Fibroblast of mammary gland (primary cell): ENCODE measurements at places on chromosomes 2 and 18.

- DNase-seq = peak; percentile 68
Observed at GRCh38 chr2:159807183-159808031, 9.4 kb upstream of the CD302 start.

DNA sequence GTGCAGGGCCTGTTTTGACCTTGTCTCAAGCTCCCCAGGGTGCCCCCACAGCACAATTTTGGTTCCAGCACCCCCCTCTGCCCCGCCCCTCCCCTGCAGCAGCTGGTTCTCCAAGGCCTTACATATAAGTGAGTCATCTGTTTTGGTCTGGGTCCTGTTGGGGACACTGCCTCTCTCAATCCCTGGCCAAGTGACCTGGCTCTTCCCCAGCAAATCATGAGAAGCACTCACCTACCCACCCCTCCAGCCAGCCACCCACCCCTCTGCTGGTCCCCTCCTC is 90.5 kb downstream of the INHBB start:
- peak; percentile 32 for DNase-seq

- no peak for DNase-seq
Observed at GRCh38 chr2:20939931-20940795, 103.7 kb downstream of the APOB start.

- no peak for DNase-seq
Observed at GRCh38 chr2:226352941-226353560, 446.6 kb downstream of the IRS1 start.

- DNase-seq = no peak
Observed at GRCh38 chr2:70140791-70141211, 50.0 kb downstream of the C2orf42 start.

- DNase-seq = peak; percentile 89
Observed at GRCh38 chr2:98552499-98553179, 55.7 kb downstream of the COA5 start.

GRCh38 chr2:36492216-36492945 is 105.6 kb downstream of the FEZ2 start:
- DNase-seq = no peak

- no peak for DNase-seq
Observed at GRCh38 chr2:96501471-96501874, 3.7 kb downstream of the NEURL3 start.

GRCh38 chr18:31791817-31792579 is 31.3 kb upstream of the SLC25A52 start:
- no peak for DNase-seq

- no peak for DNase-seq
Observed at GRCh38 chr2:224194161-224194560, 155.1 kb upstream of the SERPINE2 start.

GRCh38 chr2:174552880-174553279 is 44.7 kb downstream of the WIPF1 start:
- no peak for DNase-seq

DNA sequence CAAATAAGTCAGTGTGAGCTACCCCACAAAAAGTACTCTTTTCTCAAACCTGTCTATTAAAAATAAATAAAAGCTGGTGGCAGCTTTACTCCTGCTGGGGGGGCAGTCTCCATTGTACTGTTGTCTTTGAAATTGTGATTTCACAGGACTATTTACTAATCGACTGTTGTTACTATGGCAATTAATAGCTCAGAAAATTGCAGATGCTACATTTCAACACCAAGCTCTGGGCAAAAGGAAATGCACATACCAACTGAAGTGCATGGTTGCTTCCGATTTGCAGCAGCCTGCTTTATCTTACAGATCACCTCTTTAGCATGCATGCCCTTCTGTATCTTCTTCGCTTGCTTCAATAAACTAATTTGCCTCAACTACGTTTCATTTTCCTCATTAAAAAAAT is 117.6 kb upstream of the DAPL1 start:
- no peak for DNase-seq

GRCh38 chr18:70421471-70422390 is 132.9 kb downstream of the SOCS6 start:
- peak; percentile 97 for DNase-seq

GRCh38 chr18:55549474-55550104 is 38.4 kb downstream of the TCF4 start:
- no peak for DNase-seq

DNA sequence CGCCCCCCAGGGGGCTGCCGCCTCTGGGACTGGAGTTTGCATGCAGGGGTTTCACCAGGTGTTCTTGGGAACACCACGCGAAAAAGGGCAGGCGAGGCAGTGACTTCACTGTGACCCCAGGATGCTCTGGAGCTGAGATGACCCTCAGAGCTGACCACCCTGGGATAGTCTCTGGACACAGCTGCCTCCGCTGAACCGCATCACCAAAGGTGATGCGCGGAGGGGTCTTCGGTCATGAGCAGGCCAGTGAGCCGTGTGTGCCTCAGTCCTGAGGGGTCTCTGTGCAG is 17.5 kb downstream of the GPR35 start:
- no peak for DNase-seq

GRCh38 chr18:28735731-28736130 is 558.8 kb upstream of the CDH2 start:
- DNase-seq = peak; percentile 84

DNA sequence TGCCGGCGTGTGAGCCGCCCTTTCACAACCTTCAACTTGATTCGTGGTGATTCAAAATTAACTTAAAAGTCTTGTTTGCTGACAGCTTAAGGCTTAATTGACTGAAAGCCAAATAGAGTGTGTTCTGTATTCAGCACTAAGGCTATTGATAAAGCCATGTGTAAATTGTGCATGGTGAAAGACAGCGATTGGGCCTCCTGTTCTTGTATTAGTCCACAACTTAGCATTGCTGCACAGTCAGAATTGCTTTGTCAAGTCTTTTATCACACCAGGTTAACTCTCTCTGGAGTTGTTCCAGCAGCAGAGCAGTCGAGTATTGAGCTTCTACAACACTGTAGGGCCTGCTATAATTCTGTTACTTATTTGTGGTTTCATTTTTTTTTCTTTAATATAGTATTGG is 210.1 kb downstream of the WDR7 start:
- no peak for DNase-seq

DNA sequence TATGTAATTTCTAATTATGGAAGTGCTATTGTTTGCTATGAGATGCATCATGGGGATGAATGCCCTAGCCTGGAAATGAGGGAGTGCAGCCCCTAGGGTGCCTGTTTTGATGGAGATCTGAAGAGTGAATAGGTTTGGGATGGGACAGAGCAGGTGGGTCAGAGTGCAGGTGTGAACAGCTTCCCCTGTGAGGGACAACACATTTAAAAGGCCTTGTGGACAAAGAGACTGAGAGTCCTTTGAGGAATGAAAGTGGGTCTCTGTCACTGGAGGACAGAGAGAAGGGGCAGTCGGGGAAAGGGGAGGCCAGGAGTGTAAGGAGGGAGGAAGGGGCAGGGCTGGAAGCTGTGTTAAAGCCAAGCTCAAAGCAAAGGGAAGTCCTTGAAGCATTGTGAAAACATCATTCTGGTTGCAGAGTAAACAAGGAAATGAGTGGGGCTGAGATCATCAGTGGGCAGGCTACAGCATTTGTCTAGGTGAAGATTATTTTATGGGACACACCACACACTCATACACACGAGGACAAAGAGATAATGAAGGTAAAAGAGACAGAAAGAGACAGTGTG is 877.6 kb downstream of the SLC4A3 start:
- peak; percentile 72 for DNase-seq

- DNase-seq = no peak
Observed at GRCh38 chr2:240174496-240174895, 34.0 kb upstream of the OTOS start.

GRCh38 chr2:65834062-65834461 is 401.7 kb upstream of the SPRED2 start:
- no peak for DNase-seq

DNA sequence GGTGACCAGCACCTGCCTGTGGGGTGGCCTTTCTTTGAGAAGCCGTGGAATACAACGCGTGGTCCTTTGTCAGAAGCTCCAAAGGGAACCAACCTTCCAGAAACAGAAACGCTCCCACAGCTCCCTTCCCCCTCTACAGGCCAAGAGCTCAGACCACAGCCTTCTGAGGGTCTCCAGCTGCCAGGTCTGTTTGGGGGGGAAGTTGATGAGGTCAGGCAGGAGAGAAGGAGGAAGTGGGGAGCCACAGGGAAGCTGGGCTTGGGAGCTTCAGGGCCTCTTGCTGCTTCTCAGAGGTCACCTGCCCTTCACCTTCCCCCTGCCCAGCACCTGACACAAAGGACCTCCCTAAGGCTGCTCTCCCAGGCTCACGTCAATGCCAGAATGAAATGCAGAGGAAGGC is 287.7 kb upstream of the ID2 start:
- no peak for DNase-seq

DNA sequence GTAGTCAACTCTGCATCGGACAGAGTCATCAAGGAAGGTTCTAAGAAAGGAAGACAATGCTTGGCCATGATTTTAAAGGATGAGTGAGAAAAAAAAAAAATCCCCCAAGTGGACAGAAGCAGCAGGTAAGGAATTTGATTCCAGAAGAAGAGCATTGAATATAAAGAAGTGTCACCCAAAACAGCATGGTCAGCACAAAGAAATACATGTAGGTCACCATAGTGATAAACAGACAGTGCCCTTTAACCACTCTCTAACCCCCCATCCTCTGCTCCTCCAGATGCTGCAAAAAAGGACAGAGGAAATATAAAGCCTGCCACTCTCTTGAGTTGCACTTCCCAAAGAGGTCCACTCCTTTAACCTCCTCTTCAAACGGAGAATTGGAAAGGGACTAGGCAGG is 23.4 kb downstream of the FEZ2 start:
- DNase-seq = no peak

DNA sequence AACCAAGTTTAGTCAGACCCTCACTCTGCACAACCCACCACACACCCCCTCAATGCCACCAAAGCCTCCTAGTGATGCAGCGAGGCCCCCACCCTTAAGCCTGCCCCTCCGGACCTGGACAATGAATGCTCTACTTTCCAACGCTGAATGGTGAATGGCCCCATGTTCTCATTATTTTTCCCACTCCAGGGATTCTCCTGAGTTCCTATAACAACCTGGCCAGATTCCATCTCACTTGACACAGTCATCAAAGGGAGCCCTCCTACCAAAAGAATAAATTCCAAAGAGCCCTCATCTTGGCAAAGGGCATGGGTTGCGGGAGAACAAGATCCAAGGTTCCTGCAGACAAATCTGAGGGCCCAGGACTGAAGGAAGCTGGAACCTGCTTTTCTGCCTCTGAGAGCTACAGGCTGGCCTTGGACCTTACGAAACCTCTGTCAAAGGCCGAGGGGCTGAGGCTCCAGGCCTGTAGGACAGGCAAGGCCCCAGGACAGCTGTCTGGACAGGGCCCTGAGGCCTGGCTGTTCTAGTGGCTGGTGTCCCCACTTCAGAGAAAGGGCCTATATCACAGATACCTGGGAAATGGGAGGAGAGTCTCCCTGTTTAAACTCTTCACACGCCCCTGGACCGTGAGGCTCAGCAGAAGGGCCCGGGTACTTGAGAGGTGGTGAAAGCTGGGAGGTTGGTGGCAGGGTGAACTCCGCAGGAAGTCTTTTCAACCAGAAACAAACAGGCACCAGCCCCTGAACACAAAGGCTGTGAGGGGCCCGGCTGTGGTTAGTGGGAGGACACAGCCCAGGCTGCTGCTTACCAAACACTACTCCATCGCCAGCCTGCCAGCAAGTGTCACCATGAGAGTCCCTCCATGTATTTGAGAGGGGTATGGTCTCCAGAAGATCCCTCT is 27.3 kb downstream of the SFXN5 start:
- DNase-seq = no peak

- DNase-seq = no peak
Observed at GRCh38 chr2:50133766-50134165, 898.2 kb downstream of the NRXN1 start.
